Vagina (tissue), 2 donors: ENCODE measurements at places on chromosomes 7 and 10. TPM values are rescaled to one million over a fixed set of nuclear protein-coding genes. Genes with fewer than 3 reads are reported as not detected.

PRLHR gene
- total RNA-seq: 23.1 TPM

GIMAP7 gene
- total RNA-seq: 16.0 TPM

C10orf67 gene
- not detected for total RNA-seq

KLHDC10 gene
- 13.5 TPM for total RNA-seq

SPDYE9 gene
- total RNA-seq: not detected

MYO3A gene
- total RNA-seq: 0.25 TPM

RBM20 gene
- total RNA-seq: 5.2 TPM

GIMAP4 gene
- total RNA-seq: 25.3 TPM

CAMK2B gene
- total RNA-seq: 3.2 TPM

IL2RA gene
- total RNA-seq: not detected

LAMB4 gene
- total RNA-seq: 0.74 TPM

MRC1 gene
- total RNA-seq: 18.9 TPM

FANK1 gene
- total RNA-seq: 6.6 TPM

PITRM1 gene
- 58.9 TPM for total RNA-seq

WAPL gene
- total RNA-seq: 26.5 TPM

TYSND1 gene
- 15.7 TPM for total RNA-seq

ZNF117 gene
- 18.2 TPM for total RNA-seq

SYCE1 gene
- not detected for total RNA-seq

NANOS1 gene
- not detected for total RNA-seq

PTCD1 gene
- 6.1 TPM for total RNA-seq

FHIP2A gene
- 36.1 TPM for total RNA-seq

CYP3A4 gene
- total RNA-seq: not detected

ABCB1 gene
- 2.9 TPM for total RNA-seq

GSTO1 gene
- total RNA-seq: 69.5 TPM

SFTPA1 gene
- 2.9 TPM for total RNA-seq

OPN1SW gene
- not detected for total RNA-seq

COL13A1 gene
- not detected for total RNA-seq

GPER1 gene
- 8.3 TPM for total RNA-seq

VSTM2A gene
- 0.98 TPM for total RNA-seq

CALCR gene
- total RNA-seq: not detected

ZEB1 gene
- 82.7 TPM for total RNA-seq

GARIN1A gene
- total RNA-seq: 1.5 TPM

EBLN1 gene
- not detected for total RNA-seq

CPN1 gene
- total RNA-seq: not detected
